ENCODE measurements at places on chromosomes 1 and 21.

DNA sequence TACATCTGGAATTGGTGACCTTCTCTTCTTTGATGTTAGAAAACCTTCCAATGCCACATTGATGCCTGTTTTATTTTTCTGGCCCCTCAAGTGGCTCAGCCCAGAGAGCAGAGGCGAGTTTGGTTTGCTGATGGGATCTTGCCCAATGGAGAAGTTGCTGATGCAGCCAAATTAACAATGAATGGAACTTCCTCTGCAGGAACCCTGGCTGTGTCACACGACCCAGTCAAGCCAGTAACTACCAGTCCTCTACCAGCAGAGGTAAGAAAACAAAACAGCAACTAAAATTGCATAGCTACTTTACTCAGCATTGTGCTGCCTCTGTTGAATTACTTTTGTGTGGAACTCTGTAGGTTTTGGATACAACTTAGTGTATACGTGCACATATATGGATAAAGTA, 97.6 kb downstream of the CC2D1B start:
- no peak for DNase-seq

DNA sequence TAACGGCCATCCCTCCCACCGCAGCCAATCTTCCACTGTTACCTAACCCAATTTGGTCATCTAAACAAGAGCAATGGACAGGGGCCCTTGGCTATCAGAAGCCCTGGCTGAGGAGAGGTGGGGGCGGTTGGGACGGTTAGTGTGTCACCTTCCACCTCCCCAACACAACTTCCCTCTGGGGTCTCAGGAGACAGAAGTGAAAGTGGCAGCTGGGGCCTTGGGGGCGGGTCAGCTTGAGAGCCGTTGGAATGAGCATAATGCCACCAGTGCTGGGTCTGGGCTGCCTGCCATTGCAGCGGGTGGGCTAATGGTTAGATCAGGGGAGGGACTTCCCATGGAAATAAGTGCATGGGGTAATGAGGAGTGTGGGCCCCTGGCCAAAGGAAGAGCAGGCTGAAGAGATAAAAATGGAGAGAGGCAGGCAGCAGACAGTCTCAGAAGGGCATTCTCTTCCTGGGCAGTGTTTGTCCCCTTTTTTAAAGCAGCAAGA, 7.9 kb downstream of the MEF2D start:
- no peak for DNase-seq

- peak; percentile 40 for DNase-seq
These were observed 710 bp downstream of the PPP2R5A start for GRCh38 chr1:212285685-212286555.

DNA sequence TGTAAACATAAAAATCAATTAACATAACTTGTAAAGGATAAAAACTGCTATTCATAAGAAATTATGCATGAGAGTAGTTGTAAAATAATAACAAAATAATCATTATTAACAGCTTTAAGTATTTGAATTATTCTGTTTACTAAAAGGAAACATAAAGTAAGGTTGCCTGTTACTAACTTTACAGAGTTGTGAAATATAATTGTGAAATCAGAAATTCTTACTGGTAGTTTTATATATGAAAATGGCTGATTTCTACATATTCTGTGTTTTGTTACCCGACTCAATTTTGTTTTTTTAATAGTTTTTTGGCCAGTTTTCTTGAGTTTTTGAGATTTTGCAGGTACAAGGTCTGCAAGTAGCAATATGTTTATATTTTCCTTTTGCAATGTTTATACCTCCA, 27.8 kb downstream of the FNBP1L start:
- no peak for DNase-seq

DNA sequence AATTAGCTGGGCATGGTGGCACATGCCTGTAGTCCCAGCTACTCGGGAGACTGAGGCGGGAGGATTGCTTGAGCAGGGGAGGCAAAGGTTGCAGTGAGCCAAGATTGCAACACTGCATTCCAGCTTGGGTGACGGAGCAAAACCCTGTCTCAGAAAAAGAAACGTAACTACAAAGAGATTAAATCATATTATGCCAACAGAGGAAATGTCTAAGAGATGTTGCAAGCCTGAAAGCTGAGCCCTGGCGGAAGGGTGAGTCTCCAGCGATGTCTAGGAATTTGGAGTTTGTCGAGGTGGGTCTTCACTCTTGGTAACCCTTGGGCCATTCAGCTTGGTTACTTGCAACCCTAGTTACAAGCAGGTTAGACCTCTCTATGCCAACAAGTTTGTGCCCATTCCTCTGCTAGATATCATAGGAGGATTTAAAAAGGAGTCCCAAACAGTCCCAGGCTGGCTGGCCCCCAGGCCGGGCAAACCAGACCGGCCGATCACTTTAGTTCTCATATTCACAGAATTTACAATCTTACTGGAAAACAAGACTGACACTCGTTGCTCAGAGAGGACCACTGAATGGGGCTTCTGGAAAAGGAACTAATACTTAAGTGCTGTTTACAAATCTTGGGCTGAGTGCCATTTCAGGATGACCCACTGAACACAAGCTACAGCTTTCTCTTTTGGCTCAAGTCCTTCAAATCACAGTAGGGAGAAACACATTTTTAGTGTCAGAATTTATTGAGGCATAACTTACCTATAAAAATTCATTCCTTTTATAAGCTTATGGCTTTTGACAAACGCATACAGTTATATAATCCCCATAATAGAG, 27.1 kb downstream of the SLC30A1 start:
- DNase-seq: no peak

Measured in AML-193 (cell line).